ENCODE measurements at places on chromosomes 4 and X. TPM values are rescaled to one million over a fixed set of nuclear protein-coding genes. Genes with fewer than 3 reads are reported as not detected.

GRCh38 chr4:137981277-137981676, 260.9 kb downstream of the SLC7A11 start:
- no peak overlapping the region for H3K4me3 ChIP-seq
- no peaks in the 10 kb centered on the region for H3K36me3 ChIP-seq
- no peak overlapping the region for H3K27ac ChIP-seq
- H3K27me3 ChIP-seq: no peaks in the 10 kb centered on the region

DNA sequence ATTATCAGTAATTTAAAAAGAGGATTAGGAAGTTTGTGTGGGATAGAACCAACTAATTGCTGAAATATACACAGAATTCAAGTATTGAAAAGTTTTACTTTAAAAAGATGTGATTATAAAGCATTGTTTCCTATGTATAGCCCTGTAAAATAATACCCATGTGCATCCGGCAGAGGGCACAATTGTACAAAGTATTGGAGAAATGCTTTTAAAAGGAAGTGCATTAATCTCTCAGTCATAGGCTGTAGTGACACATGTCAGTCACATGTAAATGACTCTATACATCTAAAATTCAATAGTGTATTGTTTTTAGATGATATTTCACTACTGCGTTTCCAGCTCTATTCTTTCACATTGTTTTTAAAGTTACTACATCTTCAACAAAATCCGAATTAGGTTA, 9.7 kb upstream of the GEMIN8 start:
- DNase-seq: no peak
- no peak overlapping the region for H3K4me3 ChIP-seq
- no peaks in the 10 kb centered on the region for H3K36me3 ChIP-seq
- no peak overlapping the region for H3K27ac ChIP-seq
- no peaks in the 10 kb centered on the region for H3K4me1 ChIP-seq

GRCh38 chr4:79472036-79472435, 64.0 kb upstream of the GK2 start:
- no peak overlapping the region for H3K27ac ChIP-seq
- H3K36me3 ChIP-seq: no peaks in the 10 kb centered on the region
- DNase-seq: no peak
- no peak overlapping the region for H3K4me3 ChIP-seq
- H3K4me1 ChIP-seq: no peaks in the 10 kb centered on the region

GRCh38 chrX:54358424-54359211, 772 bp upstream of the WNK3 start:
- peak overlapping the region; percentile 98 for H3K27ac ChIP-seq
- no peaks in the 10 kb centered on the region for H3K27me3 ChIP-seq
- H3K4me1 ChIP-seq: peaks cover 12% of the 10 kb centered on the region
- no peak for DNase-seq

- H3K4me3 ChIP-seq: no peak overlapping the region
- no peak overlapping the region for H3K27ac ChIP-seq
- peaks cover 34% of the 10 kb centered on the region for H3K4me1 ChIP-seq
- no peaks in the 10 kb centered on the region for H3K27me3 ChIP-seq
Observed at GRCh38 chr4:26242451-26242850, 78.4 kb upstream of the RBPJ start.

GRCh38 chr4:121842862-121843261, 19.2 kb upstream of the CCNA2 start:
- DNase-seq: no peak
- no peak overlapping the region for H3K4me3 ChIP-seq
- H3K36me3 ChIP-seq: peaks cover 30% of the 10 kb centered on the region
- H3K27ac ChIP-seq: peak overlapping the region; percentile 70
- no peaks in the 10 kb centered on the region for H3K27me3 ChIP-seq
- H3K4me1 ChIP-seq: peaks cover 8% of the 10 kb centered on the region

- no peaks in the 10 kb centered on the region for H3K36me3 ChIP-seq
- DNase-seq: no peak
- H3K4me1 ChIP-seq: no peaks in the 10 kb centered on the region
- no peak overlapping the region for H3K4me3 ChIP-seq
Observed at GRCh38 chrX:116204932-116205331, 34.4 kb downstream of the AGTR2 start.

DNA sequence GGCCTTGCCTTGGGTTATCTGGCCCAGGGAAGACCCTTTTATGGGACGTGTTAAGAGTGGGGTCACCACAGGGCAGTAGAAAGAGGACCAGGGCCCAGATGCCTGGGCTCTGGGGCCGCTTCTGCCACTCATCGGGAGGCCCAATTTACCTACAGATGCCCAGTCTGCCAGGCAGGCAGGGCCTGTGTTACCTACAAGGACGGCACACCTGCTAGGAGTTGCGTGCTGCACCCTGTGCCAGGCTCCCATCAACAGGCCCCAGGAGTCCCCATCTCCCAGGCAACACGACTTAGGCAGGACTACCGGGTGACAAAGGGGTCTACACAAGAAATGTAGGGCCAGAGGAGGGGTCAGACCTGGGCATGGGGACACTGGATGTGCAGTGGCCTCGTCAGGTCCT, 34.6 kb downstream of the WDR1 start:
- no peak overlapping the region for H3K27ac ChIP-seq
- peaks cover 18% of the 10 kb centered on the region for H3K4me1 ChIP-seq
- DNase-seq: peak; percentile 67

DNA sequence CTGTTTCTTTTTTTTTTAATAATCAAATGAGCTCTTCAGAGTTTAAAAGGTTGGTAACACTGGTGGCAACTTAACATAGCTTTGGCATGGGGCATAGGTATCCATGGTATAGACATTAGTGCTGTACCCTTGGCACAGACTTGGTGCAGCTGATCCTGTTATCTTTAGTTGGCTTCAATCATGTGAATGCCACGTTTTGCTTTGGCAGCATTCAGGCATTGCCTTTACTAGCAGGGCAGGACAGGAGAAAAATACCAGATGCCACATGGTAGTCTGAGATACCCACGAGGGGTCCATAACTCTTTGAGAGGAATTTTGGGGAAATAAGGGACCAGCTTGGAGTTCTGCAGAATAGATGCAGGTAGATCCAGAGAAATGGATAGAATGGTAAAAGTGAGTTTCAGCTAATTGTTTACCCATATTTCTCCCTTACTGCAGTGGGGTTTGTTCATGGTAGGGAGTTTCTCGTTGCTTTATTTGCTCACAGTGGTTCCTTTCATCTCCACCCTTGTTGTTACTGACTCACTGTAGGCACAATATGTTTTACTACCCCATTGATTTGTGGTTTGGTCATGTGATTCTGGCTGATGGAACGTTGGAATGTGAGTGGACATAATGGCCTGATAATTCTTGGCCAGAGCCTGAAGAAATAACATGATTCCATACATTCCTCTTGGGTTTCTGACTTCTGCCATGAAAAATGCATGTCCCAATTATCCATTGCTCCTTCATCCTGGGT, 342.7 kb downstream of the GLUD2 start:
- H3K36me3 ChIP-seq: no peaks in the 10 kb centered on the region
- H3K27ac ChIP-seq: no peak overlapping the region
- DNase-seq: no peak

DNA sequence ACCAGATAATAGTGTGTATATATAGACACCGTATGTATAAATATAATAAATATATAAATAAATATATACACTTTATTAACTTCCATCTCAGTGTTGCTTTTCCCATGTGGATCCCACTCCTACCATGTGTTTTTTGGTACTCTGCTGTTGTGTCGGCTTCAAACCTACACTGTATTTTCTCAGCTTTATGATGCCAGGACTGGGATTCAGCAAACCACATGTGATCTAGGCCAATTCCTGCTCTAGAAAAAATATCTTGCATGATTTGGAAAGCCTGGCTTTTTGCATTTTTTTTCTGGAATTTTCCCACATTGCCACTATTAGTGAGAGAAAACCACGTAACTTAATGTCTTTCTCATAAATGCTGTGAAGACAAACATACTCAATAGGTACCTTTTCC, 55.8 kb downstream of the POLR2B start:
- DNase-seq: no peak
- H3K27ac ChIP-seq: peak overlapping the region; percentile 81
- peaks cover 60% of the 10 kb centered on the region for H3K4me1 ChIP-seq
- H3K4me3 ChIP-seq: no peak overlapping the region
- peaks cover 67% of the 10 kb centered on the region for H3K36me3 ChIP-seq
- H3K27me3 ChIP-seq: no peaks in the 10 kb centered on the region

DNA sequence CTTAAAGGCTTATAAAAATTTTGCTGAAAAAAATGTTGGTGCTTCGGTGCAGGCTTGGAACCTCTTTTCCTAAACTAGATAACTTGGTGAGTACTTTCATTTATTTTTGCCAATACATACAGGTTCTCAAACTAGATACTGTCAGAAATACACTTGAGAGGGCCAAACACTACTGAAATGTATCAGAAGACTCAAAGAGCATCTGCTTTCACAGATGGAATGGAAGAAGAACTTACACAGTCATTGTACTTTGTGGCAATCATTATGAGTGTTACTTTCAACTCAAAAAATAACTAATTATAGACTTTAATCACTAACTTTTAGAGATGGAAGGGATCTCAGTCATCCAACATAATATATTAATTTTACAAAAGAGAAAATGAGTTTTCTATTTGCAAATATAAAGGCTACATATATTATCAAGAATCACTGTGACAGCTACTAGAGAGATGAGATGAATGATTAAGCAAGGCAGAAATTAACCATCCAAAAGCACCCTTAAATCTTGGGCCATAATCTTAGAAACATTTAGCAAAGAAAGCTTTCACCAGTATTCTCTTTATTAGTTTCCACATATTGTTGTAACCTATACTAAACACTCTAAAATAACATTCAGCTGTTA, 1.0 kb downstream of the ENAM start:
- no peaks in the 10 kb centered on the region for H3K36me3 ChIP-seq
- H3K4me3 ChIP-seq: no peak overlapping the region
- H3K27me3 ChIP-seq: no peaks in the 10 kb centered on the region
- DNase-seq: no peak

GRCh38 chr4:156021298-156021697, 67.6 kb upstream of the CTSO start:
- DNase-seq: no peak
- peaks cover 15% of the 10 kb centered on the region for H3K27me3 ChIP-seq
- no peaks in the 10 kb centered on the region for H3K36me3 ChIP-seq
- H3K4me1 ChIP-seq: no peaks in the 10 kb centered on the region

GRCh38 chr4:187726485-187726884, 269.1 kb upstream of the ZFP42 start:
- H3K36me3 ChIP-seq: peaks cover 5% of the 10 kb centered on the region
- H3K27me3 ChIP-seq: no peaks in the 10 kb centered on the region
- H3K4me3 ChIP-seq: no peak overlapping the region
- no peak for DNase-seq

DNA sequence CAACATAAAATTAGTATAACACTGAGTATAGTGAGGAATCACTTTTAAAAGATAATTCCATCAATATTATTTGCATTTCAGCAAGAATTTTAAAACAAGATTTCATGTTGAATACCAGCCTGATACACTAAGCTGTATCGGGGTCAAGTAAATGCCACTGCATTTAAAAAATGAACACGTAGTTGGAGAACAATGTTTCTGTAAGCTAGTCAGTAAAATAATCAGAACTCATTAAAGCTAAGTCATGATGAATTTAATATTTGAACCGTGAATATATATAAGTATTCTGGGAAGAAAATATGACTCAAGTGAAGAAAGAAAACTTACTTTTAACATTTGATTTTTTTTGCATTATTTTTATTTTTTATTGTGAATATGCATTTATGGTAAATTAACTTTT, 611.0 kb upstream of the PABPC4L start:
- DNase-seq: no peak
- H3K4me1 ChIP-seq: no peaks in the 10 kb centered on the region
- H3K4me3 ChIP-seq: no peak overlapping the region
- H3K27ac ChIP-seq: no peak overlapping the region

GRCh38 chrX:39456894-39457604, 640.7 kb downstream of the BCOR start:
- peaks cover 6% of the 10 kb centered on the region for H3K4me1 ChIP-seq
- no peak for DNase-seq
- H3K36me3 ChIP-seq: no peaks in the 10 kb centered on the region
- H3K4me3 ChIP-seq: no peak overlapping the region

DNA sequence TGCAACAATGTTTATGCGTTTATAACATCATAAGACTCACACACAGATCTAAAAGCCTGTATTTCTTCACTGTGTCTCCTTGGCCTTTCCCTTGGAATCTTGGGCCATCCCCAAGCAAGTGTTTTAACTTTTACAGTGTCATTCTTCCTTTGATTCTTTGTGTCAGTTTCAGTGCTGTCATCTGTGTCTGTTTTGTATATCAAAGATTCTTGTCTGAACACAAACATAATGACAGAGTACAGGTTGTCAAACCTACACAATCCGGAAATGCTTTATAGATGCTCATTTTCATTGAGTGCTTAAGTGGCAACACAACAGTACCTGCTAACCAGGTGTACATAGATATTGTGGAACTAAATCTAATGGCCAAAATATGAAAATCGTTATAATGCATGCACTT, 1500.0 kb downstream of the TECRL start:
- no peaks in the 10 kb centered on the region for H3K4me1 ChIP-seq
- no peaks in the 10 kb centered on the region for H3K27me3 ChIP-seq
- H3K36me3 ChIP-seq: no peaks in the 10 kb centered on the region
- no peak overlapping the region for H3K27ac ChIP-seq
- H3K4me3 ChIP-seq: no peak overlapping the region

Gene CDKL2
- total RNA-seq: 4.2 TPM

Gene SLC25A4
- 61.0 TPM for total RNA-seq

Gene USP27X
- 2.8 TPM for total RNA-seq

Gene RNF212
- total RNA-seq: 9.1 TPM

Data from chondrocyte (in vitro differentiated cells).